Calu3 (cell line): ENCODE measurements at places on chromosomes 6 and 20. TPM values are rescaled to one million over a fixed set of nuclear protein-coding genes. Genes with fewer than 3 reads are reported as not detected.

- H3K4me1 ChIP-seq: peaks cover 15% of the 10 kb centered on the region
- H3K4me3 ChIP-seq: peak overlapping the region; percentile 76
- H3K27ac ChIP-seq: peak overlapping the region; percentile 74
Observed at GRCh38 chr6:12010635-12011275, 1.4 kb upstream of the HIVEP1 start.

- H3K36me3 ChIP-seq: peaks cover 29% of the 10 kb centered on the region
- no peak overlapping the region for H3K4me3 ChIP-seq
- peaks cover 48% of the 10 kb centered on the region for H3K4me1 ChIP-seq
- no peaks in the 10 kb centered on the region for H3K27me3 ChIP-seq
- no peak overlapping the region for H3K27ac ChIP-seq
Observed at GRCh38 chr6:131049608-131050007, 13.4 kb downstream of the EPB41L2 start.

GRCh38 chr6:111918825-111919224 is 45.6 kb upstream of the FYN start:
- no peak overlapping the region for H3K4me3 ChIP-seq
- no peak for DNase-seq
- no peak overlapping the region for H3K27ac ChIP-seq

DNA sequence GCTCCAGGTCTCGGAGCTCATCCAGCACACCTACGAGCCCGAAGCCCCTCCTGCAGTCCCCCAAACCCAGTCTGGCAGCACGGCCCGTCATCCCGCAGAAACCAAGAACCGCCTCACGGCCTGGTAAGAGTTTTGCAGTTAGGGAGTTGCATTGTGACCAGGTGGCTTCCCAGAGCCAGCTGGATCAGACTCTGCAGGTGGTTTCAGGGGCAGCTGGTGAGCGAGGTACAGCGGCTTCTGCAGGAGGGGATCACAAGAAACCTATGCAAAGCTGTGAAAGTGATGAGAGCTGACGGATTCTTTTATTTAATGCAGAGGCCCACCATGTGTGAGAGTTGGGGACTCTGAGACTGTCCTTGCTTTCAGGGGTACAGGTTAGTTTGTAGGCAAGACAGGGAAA is 45.9 kb upstream of the SCGN start:
- H3K4me1 ChIP-seq: peaks cover 9% of the 10 kb centered on the region
- H3K27ac ChIP-seq: no peak overlapping the region
- peaks cover 39% of the 10 kb centered on the region for H3K36me3 ChIP-seq
- H3K27me3 ChIP-seq: no peaks in the 10 kb centered on the region
- no peak overlapping the region for H3K4me3 ChIP-seq

- DNase-seq: no peak
- no peak overlapping the region for H3K4me3 ChIP-seq
- no peaks in the 10 kb centered on the region for H3K4me1 ChIP-seq
- no peaks in the 10 kb centered on the region for H3K36me3 ChIP-seq
- H3K27ac ChIP-seq: no peak overlapping the region
Observed at GRCh38 chr6:133623065-133623464, 265.8 kb upstream of the TCF21 start.

DNA sequence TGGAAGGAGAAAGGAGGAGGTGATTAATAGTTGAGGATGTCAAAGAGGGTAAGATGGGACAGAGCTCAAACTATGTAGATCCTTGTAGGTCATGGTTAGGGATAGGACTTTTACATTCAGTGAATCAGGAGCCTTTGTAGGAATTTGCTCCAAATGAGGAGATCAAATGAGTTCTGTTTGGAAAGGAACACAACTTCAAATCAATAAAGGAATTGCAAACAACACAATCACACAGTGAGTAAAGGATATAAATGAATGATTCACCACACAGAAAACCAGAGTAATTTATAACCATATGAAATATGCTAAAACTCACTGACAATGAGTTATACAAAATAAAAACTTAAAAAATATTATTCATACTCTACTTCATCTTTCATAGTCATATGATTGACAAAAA is 480.8 kb upstream of the EPHA7 start:
- no peaks in the 10 kb centered on the region for H3K4me1 ChIP-seq
- H3K27me3 ChIP-seq: no peaks in the 10 kb centered on the region
- no peak overlapping the region for H3K4me3 ChIP-seq
- no peak overlapping the region for H3K27ac ChIP-seq

DNA sequence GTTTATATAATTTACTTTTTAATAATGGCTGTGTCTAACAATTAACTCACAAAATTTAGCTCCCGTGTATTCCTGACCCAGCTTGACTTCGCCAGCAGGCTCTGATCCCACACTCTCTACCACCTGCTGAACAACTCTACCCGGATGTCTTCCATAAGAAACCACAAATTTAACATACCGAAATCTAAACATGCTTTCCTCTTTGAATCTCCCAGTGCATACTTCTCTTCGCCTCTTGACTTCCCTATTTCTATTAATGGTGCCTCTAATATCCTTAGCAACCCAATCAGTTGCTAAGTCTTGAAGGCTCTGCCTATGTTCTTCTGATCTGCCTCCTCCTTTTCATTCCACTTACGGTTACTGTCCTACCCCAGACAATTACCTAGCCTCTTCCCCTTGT is 4.6 kb upstream of the MYB start:
- no peak for DNase-seq
- no peak overlapping the region for H3K4me3 ChIP-seq
- no peaks in the 10 kb centered on the region for H3K27me3 ChIP-seq
- no peak overlapping the region for H3K27ac ChIP-seq

- no peaks in the 10 kb centered on the region for H3K27me3 ChIP-seq
- no peak for DNase-seq
- H3K4me3 ChIP-seq: no peak overlapping the region
- H3K4me1 ChIP-seq: no peaks in the 10 kb centered on the region
Observed at GRCh38 chr6:112827793-112828192, 480.7 kb downstream of the RFPL4B start.

DNA sequence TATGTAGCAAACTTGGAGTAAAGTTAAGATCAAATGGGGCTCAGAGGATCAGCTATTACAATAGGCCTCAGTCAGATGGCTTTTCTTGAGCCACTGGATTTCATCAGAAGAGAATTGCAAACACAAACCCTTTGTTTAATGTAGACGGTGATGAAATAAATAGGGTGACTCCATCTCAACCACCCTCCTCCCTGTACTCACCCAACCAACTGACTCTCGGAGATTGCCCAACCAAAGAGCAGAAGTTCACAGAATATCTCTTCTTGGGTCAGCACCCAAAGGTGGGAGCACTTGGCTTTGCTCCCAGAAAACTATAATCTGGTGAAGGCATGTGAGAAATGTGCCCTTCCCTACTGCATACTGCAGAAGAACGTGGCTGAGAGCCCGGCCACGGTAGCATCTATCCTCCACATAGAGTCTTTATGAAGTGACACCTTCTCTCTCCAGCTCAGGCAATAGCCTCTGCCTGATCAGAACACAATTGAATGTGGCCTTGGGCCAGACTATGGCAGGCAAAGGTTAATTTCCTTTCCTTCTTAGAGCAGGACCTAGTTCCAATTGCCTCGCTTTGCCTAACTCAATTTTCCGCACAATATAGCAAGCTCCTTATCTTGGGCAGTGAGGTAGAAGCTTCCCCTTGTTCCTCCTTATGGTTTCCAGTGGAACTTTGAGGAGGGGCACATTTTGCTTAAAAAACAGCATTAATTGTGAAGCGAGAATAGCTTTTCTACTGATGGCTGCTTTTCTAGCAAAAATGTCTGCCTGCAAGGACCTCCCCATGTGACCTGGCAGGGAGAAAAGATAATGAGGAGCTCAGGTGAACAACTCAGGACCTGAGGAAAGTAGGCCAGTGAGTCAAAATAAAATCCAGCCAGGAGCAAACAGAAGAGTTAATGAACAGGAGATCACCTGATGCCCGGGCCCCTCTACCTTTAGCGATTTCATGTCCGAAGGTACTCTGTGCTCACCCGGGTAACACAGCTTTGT is 79.4 kb downstream of the GFOD1 start:
- H3K27ac ChIP-seq: peak overlapping the region; percentile 100
- peak overlapping the region; percentile 54 for H3K4me3 ChIP-seq
- peaks cover 20% of the 10 kb centered on the region for H3K36me3 ChIP-seq
- peak; percentile 80 for DNase-seq

DNA sequence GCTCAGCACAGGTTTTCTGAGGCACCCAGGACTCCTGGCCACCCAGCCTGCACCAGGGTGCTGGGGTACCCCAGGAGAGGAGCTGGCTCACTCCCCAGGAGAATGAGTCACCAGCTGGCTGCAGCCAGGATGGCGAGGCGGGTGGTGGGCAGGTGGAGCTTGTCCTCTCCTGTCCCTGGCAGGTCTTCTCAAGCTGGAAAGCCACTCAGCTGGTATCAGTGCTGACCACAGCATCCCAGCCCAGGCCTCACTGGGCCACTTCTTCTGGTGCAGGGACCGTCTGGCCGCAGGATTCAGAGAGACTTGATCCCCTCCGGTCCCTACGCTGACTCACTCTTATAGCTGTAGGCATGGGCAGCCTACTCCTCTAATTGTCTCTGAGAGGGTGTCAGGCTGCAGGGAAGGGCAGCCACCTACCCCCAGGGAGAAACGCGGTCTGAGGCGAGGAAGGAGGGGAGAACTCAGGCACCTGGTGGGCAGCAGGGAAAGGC is 22.2 kb downstream of the TFEB start:
- H3K27me3 ChIP-seq: no peaks in the 10 kb centered on the region
- no peaks in the 10 kb centered on the region for H3K36me3 ChIP-seq
- no peak overlapping the region for H3K27ac ChIP-seq
- peak overlapping the region; percentile 8 for H3K4me3 ChIP-seq

GRCh38 chr20:4111440-4112411 is 96.4 kb upstream of the RNF24 start:
- no peaks in the 10 kb centered on the region for H3K36me3 ChIP-seq
- DNase-seq: no peak
- H3K4me3 ChIP-seq: no peak overlapping the region
- no peaks in the 10 kb centered on the region for H3K27me3 ChIP-seq

- no peak overlapping the region for H3K4me3 ChIP-seq
- no peaks in the 10 kb centered on the region for H3K4me1 ChIP-seq
- DNase-seq: no peak
- H3K27ac ChIP-seq: no peak overlapping the region
Observed at GRCh38 chr20:39857187-39857586, 831.8 kb downstream of the MAFB start.

DNA sequence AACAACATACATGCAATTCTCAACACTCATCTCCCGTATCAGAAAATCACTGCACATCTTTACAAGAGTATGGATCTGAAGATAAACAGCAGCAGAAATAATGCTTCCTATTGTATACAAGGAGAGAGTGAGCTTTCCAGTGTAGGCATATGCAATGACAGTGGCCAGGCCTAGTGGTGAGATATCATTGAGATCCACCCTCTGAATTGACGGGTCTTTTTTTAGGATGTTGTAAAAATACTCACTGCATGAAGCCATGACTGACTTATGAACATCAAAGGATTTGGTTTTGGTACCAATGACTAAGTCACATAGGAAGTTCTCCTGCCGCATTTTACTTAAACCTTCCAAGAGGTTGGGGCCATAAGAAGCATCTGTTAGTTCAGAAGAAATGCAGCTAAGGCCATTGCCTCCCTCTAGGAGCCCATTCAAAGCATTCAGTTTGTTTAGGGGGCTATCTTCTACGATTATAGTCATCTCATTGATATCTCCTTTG is 10.8 kb downstream of the KLHL31 start:
- peaks cover 18% of the 10 kb centered on the region for H3K36me3 ChIP-seq
- no peak overlapping the region for H3K27ac ChIP-seq
- H3K4me1 ChIP-seq: peaks cover 27% of the 10 kb centered on the region
- no peaks in the 10 kb centered on the region for H3K27me3 ChIP-seq
- no peak for DNase-seq

- H3K27ac ChIP-seq: peak overlapping the region; percentile 34
- H3K4me3 ChIP-seq: no peak overlapping the region
- DNase-seq: no peak
- H3K27me3 ChIP-seq: no peaks in the 10 kb centered on the region
- H3K36me3 ChIP-seq: peaks cover 93% of the 10 kb centered on the region
- H3K4me1 ChIP-seq: no peaks in the 10 kb centered on the region
Observed at GRCh38 chr20:38420388-38421085, 14.6 kb downstream of the SNHG17 start.

- H3K27me3 ChIP-seq: no peaks in the 10 kb centered on the region
- no peak overlapping the region for H3K27ac ChIP-seq
- no peak for DNase-seq
- no peak overlapping the region for H3K4me3 ChIP-seq
- H3K4me1 ChIP-seq: no peaks in the 10 kb centered on the region
Observed at GRCh38 chr6:102137859-102138258, 744.4 kb downstream of the GRIK2 start.

GRCh38 chr20:61350500-61351250 is 98.6 kb downstream of the CDH4 start:
- no peaks in the 10 kb centered on the region for H3K36me3 ChIP-seq
- no peak for DNase-seq
- no peak overlapping the region for H3K4me3 ChIP-seq

OR2H1 gene
- not detected in 2 replicates for total RNA-seq

GSTA1 gene
- total RNA-seq: 0.37 TPM in 1 of 2 replicates, not detected in the other

SPDEF gene
- total RNA-seq: 6.3 and 7.9 TPM in 2 replicates

MOCS1 gene
- 2.5 TPM in 2 replicates for total RNA-seq

C4A gene
- 13.1 and 20.8 TPM in 2 replicates for total RNA-seq

DPM1 gene
- 87.3 and 89.1 TPM in 2 replicates for total RNA-seq

CDK19 gene
- 17.7 and 24.3 TPM in 2 replicates for total RNA-seq

IP6K3 gene
- total RNA-seq: not detected in 2 replicates

IL20RA gene
- 2.4 and 3.1 TPM in 2 replicates for total RNA-seq

IMPG1 gene
- not detected in 2 replicates for total RNA-seq

MOG gene
- total RNA-seq: not detected in 2 replicates

LY6G5C gene
- 4.9 and 5.4 TPM in 2 replicates for total RNA-seq

CTSA gene
- total RNA-seq: 164 and 201 TPM in 2 replicates
